ENCODE measurements at places on chromosomes 2 and 18. TPM values are rescaled to one million over a fixed set of nuclear protein-coding genes. Genes with fewer than 3 reads are reported as not detected.

DNA sequence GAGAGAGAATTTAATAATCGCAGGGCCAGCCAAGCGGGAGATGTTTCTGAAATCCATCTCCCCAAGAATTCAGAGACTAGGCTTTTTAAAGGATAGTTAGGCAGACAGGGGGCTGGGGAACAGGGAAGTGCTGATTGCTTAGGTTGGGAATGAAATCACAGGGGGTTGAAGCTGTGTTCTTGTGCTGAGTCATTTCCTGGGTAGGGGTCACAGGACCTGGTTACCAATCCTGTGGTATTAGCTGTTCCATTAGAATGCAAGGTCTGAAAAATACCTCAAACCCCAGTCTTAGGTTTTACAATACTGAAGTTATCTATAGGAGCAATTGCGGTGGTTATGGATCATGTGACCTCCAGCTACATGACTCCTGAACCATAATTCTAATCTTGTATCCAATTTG lies 4.6 kb downstream of the SP140 start:
- no peak overlapping the region for H3K27ac ChIP-seq
- DNase-seq = no peak
- no peak overlapping the region for H3K4me3 ChIP-seq
- no peaks in the 10 kb centered on the region for H3K27me3 ChIP-seq

GRCh38 chr18:23689616-23690504 lies 607 bp downstream of the LAMA3 start:
- peak; percentile 20 for DNase-seq
- no peaks in the 10 kb centered on the region for H3K4me1 ChIP-seq
- no peaks in the 10 kb centered on the region for H3K36me3 ChIP-seq
- H3K4me3 ChIP-seq = peak overlapping the region; percentile 50
- peaks cover 38% of the 10 kb centered on the region for H3K27me3 ChIP-seq

- peaks cover 3% of the 10 kb centered on the region for H3K4me1 ChIP-seq
- no peak for DNase-seq
- H3K27me3 ChIP-seq = no peaks in the 10 kb centered on the region
Observed at GRCh38 chr18:78165525-78165924, 814.1 kb upstream of the SALL3 start.

GRCh38 chr2:8264981-8265380 lies 416.9 kb upstream of the ID2 start:
- no peak overlapping the region for H3K27ac ChIP-seq
- no peaks in the 10 kb centered on the region for H3K4me1 ChIP-seq
- no peaks in the 10 kb centered on the region for H3K36me3 ChIP-seq
- no peaks in the 10 kb centered on the region for H3K27me3 ChIP-seq
- no peak overlapping the region for H3K4me3 ChIP-seq

DNA sequence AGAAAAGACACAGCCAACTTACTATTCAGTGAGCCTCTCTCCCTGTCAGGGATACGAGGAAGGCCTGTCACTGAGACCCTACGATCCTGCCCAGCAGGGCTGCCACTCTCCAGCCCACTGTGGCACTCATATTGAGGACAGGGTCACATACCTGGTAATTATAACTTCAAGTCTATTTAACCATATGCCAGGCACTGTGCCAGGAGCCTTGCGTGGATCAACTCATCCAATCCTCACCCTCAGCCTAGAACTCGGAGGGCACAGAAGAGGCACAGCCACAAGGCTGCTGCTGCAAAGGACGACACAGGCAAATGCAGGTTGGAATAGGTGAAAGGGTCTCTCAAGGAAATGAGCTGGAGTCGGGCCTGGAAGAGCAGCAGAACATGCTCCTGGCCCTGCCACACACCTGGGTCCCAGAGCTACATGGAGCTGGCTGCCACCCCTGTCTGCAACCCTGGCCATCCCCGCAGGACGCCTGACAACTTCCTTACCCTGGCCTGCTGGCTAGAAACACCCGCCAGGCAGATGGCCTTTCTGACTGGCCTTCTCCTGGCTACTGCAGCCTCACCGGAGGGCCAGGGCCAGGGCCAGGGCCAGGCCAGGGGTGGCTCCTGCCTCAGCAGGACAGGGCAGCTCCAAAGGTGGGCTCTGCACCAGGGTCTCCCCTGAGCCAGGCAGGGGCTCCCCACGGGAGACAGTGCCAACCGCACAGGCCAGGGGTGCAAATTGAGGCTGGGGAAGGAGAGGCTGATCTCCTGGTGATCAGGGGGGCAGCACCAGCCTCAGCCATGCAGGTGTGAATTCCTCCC lies 32.1 kb upstream of the SLC66A3 start:
- H3K27me3 ChIP-seq = no peaks in the 10 kb centered on the region
- no peak overlapping the region for H3K4me3 ChIP-seq
- no peaks in the 10 kb centered on the region for H3K4me1 ChIP-seq

DNA sequence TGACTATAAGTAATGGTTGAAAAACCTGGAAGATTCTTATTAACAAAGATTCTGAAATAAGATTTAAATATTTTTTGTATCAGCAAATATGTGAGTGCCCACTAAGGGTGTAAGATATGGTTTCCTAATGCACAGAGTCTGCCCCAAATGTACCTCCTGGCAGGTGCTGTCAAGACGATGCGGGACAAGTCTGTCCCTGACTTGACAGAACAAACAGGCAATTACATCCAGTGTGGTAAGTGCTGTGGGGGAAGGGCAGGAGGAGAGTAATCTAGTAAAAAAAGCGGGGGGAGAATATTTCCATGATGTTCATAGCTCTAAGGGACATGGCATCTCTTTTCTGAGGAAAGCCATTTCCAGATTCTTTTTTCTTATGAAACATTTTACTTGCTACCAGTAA lies 127.5 kb downstream of the COL4A4 start:
- H3K36me3 ChIP-seq = no peaks in the 10 kb centered on the region
- no peak overlapping the region for H3K4me3 ChIP-seq
- H3K27me3 ChIP-seq = no peaks in the 10 kb centered on the region
- no peak for DNase-seq
- H3K27ac ChIP-seq = no peak overlapping the region

DNA sequence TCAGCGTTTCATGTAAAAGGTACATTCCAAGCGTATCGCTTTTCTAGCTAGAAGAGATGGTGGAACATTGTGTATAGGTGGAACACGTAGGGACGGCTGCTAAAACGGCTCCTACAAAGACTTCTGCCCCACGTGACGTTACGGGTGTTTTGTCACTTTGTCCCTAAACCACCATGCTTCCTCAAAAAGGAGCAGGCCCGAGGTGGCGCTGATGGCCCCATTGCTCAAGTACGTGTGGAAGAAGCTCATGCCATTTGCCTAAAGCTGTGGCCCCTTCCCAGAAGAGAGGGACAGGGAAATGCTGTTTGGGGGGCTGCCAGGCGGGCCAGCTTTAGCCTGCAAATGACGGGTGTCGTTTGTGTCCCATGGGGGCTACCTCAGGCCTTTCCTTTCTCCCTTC lies 72.7 kb downstream of the TMEM247 start:
- no peaks in the 10 kb centered on the region for H3K27me3 ChIP-seq
- no peak overlapping the region for H3K4me3 ChIP-seq
- H3K36me3 ChIP-seq = peaks cover 16% of the 10 kb centered on the region
- no peak for DNase-seq
- H3K27ac ChIP-seq = no peak overlapping the region

DNA sequence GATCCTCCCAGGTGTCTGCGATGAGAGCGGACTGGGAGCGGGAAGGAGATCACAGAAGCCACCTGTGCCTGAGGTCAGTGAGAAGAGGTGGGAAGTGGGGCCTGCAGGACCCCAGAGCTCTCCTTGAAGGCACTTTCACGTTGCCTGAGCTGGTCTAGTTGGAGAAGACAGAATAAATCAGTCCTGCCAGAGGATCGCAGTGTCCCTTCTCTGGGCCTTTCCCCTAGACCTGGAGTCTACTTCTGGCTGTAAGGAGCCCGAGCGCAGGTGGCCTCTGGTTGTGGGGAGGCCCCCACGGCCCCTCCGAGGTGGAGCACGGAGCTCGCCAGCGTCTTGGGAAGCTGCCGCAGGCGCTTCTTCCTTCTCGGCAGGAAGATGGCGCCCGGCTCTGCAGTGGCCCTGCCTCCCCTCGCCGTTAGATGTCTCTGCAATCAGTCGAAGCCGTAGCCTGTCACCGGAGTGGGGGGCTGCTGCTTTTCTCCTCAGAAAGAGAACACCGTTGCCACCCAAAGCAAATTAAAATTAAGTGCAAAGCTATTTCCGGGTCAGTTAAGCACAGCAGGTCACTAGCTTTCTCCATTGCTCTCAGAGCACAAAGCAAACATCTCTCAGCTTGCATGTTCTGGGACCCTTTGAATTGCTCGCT lies 212.0 kb upstream of the MYT1L start:
- no peaks in the 10 kb centered on the region for H3K36me3 ChIP-seq
- DNase-seq = peak; percentile 36
- H3K4me1 ChIP-seq = no peaks in the 10 kb centered on the region
- peak overlapping the region; percentile 10 for H3K4me3 ChIP-seq

DNA sequence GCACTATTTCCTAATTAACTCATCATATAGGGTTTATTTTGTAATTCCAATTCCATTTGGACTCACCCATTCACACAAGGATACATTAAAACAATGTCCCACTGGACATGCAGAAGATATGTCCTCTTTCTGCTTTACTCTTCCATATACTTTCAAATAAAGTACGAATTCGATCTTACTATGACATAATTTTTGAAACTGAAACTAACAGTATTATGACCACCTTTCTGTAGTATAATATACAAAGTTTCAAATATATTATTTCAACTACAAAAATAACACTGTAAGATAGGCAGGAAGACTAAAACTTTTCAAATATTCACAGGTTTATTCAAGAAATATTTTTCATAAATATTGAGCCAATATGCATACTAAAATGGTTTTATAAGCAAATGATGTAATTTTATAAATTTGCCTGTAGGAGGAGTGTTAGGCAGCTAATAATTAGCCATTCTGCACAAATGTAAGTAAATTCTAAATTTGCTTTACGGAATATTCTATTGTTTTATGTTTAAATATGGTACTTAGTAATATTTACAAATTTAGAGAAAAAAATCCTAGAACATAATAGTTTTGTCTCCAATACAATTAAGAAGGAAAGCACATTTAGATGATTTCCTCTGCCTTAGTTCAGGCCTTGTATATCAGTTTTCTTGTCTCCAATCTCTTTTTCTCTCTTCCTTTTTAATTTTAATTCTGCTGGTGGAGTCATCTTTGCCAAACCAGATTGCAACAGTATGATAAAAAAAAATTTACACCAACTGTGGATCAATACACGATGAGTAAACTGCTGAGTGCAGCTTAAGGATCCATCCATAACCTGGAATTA lies 85.9 kb downstream of the CERKL start:
- no peaks in the 10 kb centered on the region for H3K36me3 ChIP-seq
- no peaks in the 10 kb centered on the region for H3K27me3 ChIP-seq
- no peak overlapping the region for H3K27ac ChIP-seq
- peak; percentile 16 for DNase-seq

GRCh38 chr2:159677654-159678053 lies 34.7 kb upstream of the MARCHF7 start:
- no peaks in the 10 kb centered on the region for H3K36me3 ChIP-seq
- H3K4me3 ChIP-seq = no peak overlapping the region
- H3K27ac ChIP-seq = no peak overlapping the region
- no peaks in the 10 kb centered on the region for H3K27me3 ChIP-seq
- no peaks in the 10 kb centered on the region for H3K4me1 ChIP-seq

GRCh38 chr2:64675860-64676259 lies 22.1 kb upstream of the SERTAD2 start:
- no peaks in the 10 kb centered on the region for H3K4me1 ChIP-seq
- H3K36me3 ChIP-seq = no peaks in the 10 kb centered on the region
- H3K27me3 ChIP-seq = no peaks in the 10 kb centered on the region
- DNase-seq = no peak

GRCh38 chr2:233329489-233330135 lies 22.0 kb downstream of the SAG start:
- peaks cover 3% of the 10 kb centered on the region for H3K4me1 ChIP-seq
- H3K27ac ChIP-seq = no peak overlapping the region
- H3K27me3 ChIP-seq = no peaks in the 10 kb centered on the region
- DNase-seq = no peak

DNA sequence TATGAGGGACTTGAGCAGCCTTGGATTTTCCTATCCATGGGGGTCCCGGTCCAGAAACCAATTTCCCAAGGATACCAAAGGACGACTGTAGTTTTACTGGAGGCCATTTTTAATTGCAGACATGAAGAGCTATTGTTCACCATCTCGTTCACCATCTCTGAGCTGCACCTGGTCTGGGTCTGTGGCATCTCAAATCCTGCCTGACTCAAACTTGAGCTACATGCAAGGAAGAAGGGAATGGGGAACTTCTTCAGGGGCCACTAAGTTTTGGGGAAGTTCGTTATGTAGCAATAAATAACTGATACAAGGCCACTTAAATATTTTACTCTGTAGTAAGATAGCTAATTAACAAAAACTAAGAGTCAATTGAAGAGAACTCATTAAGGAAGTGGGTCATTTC lies 2.1 kb upstream of the SMCHD1 start:
- H3K4me1 ChIP-seq = peaks cover 6% of the 10 kb centered on the region
- no peak overlapping the region for H3K27ac ChIP-seq
- no peak overlapping the region for H3K4me3 ChIP-seq
- H3K27me3 ChIP-seq = peaks cover 6% of the 10 kb centered on the region

GRCh38 chr2:152047824-152048471 lies 50.9 kb downstream of the CACNB4 start:
- no peak overlapping the region for H3K4me3 ChIP-seq
- H3K4me1 ChIP-seq = no peaks in the 10 kb centered on the region
- H3K27me3 ChIP-seq = no peaks in the 10 kb centered on the region
- peak; percentile 48 for DNase-seq
- H3K36me3 ChIP-seq = no peaks in the 10 kb centered on the region

DNA sequence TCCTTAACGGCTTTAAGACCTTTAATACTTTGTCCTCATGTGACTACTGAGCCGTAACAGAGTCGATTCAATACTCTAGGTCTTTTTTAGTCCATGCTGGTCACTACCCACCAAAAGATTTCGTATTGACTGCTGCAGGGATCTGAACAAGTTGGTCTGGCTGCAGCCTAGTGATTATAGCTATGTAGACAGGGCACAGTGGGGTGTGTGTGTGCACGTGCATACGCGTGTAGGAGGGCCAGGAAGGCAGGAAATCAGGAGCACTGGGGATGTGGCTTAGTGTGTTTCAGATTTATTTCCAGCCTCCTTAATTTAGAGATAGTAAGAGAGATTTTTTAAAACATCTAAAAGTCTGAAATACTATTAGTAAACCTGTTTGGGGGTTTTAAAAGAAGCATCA lies 161.4 kb downstream of the MYO3B start:
- peaks cover 3% of the 10 kb centered on the region for H3K4me1 ChIP-seq
- no peak for DNase-seq
- H3K27me3 ChIP-seq = no peaks in the 10 kb centered on the region

GRCh38 chr18:43175257-43175656 lies 59.8 kb upstream of the RIT2 start:
- H3K36me3 ChIP-seq = no peaks in the 10 kb centered on the region
- no peak for DNase-seq
- H3K27me3 ChIP-seq = no peaks in the 10 kb centered on the region
- no peak overlapping the region for H3K27ac ChIP-seq
- H3K4me1 ChIP-seq = no peaks in the 10 kb centered on the region

Gene CYP27C1
- 0.07 TPM for polyA plus RNA-seq

Gene ANKRD36C
- 5.5 TPM for polyA plus RNA-seq

Gene NCL
- polyA plus RNA-seq = 144 TPM

Gene UCN
- 2.0 TPM for polyA plus RNA-seq

Gene TPO
- polyA plus RNA-seq = not detected
